ENCODE measurements at places on chromosomes 5 and 9.

DNA sequence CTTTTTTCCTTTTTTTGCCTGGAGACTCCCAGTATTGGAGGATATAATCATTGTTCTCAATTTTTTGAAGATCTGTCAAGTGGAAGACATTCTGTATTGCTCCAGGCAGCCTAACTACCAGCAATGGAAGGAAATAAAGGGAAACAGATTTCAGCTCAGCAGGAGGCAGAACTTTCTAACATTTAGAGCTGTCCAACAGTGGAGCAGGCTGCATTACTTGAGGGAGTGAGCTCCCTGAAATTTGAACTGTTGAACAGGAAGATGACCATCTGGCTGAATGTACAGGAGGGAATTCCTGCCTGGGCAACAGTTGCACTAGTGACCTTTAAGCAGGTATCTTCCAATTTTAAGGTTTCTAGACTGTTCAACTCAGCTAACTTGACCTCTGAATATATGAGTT, 1.1 kb upstream of the GAPVD1 start:
- no peak for DNase-seq

GRCh38 chr9:30774326-30774725, 1610.1 kb upstream of the ACO1 start:
- no peak for DNase-seq

- DNase-seq, result no peak
These were observed 42.6 kb upstream of the OSMR start for GRCh38 chr5:38803246-38803645.

GRCh38 chr9:90640361-90640760, 2.3 kb downstream of the DIRAS2 start:
- DNase-seq, result no peak

DNA sequence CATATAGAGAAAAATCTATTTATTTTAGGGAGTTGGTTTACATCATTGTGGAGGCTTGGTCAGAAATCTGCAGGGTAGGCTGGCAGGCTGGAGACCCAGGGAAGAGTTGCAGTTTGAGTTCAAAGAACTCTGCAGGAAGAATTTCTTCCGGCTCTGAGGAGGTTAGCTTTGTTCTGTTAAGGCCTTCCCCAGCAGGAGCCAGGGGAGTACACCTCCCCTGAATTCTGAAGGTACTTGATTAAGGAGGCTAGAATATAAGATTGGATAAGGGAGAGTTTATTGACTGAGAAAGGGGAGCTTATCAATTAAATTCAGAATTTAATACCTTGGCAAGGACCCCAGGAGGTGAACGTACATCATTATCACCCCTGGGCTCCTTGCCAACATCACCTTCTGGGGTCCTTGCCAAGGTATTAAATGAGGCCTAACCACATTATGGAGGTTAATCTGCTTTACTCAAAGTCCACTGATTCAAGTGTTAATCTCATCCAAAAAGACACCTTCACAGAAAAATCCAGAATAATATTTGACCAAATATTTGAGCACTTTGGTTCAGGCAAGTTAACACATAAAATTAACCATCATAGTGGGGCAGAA, 351.7 kb downstream of the CWC27 start:
- DNase-seq, result no peak

- no peak for DNase-seq
These were observed 98.4 kb upstream of the MEGF10 start for GRCh38 chr5:127192150-127192549.

DNA sequence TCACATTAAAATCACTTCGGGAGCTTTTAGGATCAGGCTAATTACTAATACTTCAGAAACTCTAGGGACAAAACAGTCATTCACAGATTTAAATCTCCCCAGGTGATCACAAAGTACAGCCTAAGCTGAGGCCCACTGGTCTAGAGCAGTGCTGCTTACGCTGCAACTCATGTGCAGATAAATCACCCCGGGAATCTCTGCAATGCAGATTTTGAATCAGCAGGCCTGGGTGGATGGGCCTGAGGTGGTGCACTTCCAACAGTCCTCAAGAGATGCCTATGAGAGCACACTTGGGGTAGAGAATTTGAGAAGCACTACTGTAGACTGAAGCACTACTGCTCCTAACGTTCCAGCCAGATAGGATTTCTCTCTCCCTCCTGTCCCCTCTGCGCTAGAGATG, 28.4 kb downstream of the CSF1R start:
- no peak for DNase-seq

DNA sequence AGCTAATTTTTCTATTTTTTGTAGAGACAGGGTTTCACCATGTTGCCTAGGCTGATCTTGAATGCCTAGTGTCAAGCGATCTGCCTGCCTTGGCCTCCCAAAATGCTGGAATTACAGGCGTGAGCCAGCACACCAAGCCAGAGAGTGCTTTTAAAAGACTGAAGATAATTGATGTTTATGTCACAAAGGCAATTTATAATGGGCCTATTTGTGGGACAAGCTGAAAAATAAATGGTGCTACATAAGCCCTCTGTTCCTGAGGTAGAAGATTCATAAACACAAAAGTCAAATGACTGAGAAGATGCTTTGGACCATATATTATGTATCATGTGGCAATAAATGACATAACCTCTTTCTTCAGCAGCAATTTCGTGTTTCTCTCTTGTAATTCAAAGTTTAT, 329.6 kb downstream of the GABRB2 start:
- DNase-seq, result no peak

- DNase-seq, result no peak
These were observed 3.1 kb upstream of the ZSWIM6 start for GRCh38 chr5:61328791-61329549.

- no peak for DNase-seq
These were observed 66.6 kb downstream of the ZNF474 start for GRCh38 chr5:122195802-122196394.

DNA sequence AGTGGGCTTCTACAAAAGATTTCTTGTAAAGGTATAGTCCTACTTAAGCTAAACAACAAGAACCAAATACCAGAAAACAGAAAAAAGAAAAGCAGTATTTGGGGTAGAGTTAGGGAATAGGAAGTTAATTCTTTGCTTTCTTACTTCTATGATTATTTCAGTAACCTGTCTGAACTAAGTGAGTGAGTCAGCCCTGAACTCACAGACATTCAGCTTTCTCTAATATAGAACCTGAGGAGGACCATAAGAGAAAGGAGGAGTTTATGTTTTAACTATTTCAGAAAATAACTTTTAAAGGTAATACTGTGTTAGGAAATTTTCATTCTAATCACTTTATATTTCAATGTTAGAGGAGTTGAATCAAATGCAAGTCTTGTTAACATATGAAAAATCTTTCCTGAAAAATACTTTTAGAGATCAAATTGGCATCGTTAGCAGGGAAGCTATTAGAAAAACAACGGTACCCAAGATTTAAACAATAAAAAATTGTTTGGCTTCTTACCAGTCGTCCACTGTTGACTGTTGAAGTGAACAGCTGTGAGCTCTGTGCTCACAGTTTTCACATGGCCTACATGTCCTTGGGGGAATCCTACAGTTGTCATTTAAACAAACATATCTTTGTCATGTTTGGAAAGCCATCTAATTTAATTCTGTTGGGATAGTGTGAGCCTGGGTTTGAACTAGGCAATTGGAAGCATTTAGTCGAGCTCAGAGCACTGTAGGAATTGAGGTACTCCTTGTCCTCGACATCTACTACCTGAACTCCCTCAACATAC, 19.9 kb upstream of the ZFAND5 start:
- DNase-seq, result no peak

DNA sequence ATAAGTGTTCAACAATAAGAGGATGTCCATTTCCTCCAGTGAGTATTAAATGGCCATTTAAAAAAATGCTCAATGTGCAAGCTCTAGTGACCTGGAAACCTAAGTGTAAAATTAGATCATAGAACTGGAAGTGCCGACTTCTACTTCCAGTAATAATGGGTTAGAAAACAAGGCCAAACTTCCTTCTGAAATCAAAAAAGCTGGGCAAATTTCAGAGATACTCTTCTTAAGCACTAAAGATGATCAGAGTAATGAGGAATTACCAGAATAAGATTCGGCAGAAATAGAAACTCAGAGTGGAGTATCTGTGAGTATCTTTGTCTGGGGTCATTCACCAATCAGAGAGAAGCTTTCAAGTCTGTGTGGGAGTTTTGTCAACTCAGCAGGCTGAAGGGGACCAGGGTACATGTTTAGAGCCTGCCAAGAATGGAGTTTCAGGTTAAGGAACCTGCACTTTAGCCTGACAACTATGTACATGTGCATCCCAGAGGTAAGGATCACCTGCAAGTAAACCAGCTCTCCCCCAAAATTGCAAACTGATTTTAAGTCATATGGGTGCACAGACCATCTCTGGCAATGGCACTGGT, 17.1 kb downstream of the FCN2 start:
- DNase-seq, result no peak

DNA sequence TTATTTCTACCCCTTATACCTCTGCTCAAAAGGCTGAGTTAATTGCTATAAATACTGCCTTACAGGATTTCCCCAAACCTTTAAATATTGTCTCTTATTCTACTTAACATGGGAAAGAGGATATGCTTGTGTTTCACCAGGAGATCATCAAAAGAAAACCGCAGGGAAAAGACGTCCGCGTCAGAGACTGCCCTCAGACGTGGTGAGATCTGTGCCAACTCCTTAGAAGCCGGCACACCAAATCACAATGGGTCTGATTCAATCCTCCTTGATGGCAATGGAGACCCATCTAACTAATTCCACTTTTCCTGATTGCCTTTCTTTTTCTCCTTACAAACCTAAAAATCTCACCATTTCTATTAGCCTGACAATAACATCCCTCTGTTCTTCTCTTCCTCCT, 55.0 kb downstream of the SH3PXD2B start:
- DNase-seq, result no peak

DNA sequence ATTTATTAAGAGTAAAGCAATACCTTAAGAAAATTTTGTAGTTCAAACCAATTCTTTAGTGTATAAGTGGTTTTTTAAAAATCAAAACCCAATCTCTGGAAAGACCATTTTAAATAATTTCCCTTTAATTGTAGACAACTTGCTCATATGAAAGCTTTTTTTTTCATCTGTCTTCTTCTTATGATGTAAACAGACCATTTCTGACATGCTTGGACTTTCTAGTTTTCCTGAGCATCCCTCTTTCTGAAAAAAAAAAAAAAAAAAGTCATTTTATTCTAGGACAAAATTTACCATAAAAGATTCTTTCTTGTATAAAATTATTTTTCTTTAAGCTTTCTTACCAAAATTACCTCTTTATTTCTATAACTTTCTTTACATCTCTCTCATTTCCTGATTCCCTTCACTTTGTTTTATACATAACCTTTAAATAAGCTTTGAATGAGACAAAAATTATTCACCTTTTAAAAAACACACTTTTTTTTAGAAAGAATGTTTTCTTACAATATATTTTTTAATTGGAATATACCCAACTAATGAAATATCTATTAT, 67.5 kb downstream of the COL15A1 start:
- DNase-seq, result no peak

DNA sequence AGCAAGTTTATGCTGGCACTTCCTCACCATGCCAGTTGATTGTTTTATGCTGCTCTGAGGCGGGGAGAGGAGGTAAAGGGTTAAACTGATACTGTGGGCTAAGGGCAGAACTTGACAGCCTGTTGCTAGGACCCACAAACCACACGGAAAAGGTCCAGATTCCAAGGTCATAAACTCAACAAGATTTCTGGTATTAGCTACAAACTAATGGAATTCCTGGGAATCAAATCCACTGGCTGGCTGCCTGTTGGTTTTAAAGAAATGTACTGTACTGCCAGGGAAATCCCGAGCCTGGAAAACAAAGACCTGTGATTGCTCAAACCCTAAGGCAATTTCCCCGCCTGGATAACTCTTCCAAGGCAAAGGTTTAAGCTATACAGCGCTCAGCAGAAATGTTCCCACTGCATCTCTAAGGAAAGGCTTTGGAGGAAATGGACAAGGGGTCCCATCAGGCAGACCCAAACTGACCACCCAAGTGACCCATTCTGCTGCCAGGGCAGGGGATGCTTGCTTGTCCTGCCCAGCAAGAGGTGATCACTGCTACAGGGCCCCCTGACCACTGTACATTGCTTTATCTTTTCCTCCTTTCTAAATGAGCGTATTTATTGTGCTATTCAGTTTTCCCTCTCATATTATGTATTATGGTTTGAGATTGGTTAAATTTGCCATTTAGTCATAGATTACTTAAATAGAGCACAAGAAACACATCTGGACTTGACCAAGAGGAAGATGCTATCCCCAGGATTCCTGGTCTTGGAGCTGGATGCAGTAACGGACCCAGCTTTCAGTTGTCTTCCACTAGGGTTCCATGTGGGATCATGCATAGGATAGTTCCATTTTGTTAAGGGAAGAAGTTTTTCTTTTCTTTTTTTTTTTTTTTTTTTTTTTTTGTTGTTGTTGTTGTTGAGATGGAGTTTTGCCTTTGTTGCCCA, 124.3 kb downstream of the SUSD1 start:
- no peak for DNase-seq

All from stimulated activated CD4-positive, alpha-beta T cell treated with anti-CD3 and anti-CD28 coated beads, TNF-alpha, amount 100 ng/mL, for 24 hours (primary cell).